ENCODE measurements at places on chromosomes 12 and 14.

GRCh38 chr12:94793191-94793595 is 142.8 kb upstream of the TMCC3 start:
- no peak for DNase-seq

GRCh38 chr14:83559721-83560120 is 1970.2 kb upstream of the FLRT2 start:
- no peak for DNase-seq

DNA sequence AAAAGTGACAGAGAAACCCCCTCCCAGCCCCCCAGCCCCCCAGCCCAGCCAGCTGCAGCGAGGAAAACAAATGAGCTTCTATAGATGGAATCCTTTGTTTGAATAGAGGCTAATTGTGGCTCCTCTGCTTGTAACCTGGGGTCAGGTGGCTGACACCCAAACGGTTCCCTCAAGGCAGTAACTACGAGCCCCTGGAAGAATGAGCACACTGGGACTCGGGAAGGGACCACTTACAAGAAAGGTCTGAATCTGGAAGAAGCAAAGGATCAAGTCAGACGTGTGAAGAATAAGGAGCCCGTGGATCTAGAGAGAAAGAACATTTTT is 108.7 kb upstream of the FUT8 start:
- DNase-seq = no peak

DNA sequence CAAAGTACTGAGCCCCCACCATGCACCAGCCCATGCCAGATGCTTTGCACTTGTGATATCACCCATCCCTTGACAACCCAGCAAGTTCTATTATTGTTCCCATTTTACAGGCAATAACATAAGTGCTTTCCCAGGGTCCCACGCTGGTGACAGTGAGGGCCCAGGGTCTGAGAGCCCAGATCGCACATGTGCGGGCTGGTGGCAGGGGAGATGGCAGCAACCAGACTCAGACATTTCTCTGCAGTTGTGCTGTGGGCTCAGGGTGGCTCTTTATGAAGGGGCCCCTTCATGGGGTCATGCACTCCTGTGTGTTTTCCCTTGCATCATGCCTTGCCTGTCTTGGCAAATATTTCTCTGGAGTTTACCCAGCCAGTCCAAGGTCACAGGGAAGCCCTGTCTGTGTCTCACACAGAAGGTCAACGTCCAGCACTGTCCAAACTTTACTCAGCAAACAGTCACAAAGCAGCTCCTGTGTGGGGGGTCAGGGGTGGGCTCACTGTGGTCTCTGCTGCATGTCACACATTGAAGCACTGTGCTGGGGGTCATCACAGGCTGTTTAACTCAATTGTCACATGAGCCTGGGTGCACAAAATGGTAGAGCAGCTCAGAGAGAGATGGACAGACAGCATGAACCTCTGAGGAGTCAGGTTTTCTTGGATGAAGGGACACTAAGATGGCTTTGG is 12.7 kb downstream of the SERPINA5 start:
- DNase-seq = no peak

DNA sequence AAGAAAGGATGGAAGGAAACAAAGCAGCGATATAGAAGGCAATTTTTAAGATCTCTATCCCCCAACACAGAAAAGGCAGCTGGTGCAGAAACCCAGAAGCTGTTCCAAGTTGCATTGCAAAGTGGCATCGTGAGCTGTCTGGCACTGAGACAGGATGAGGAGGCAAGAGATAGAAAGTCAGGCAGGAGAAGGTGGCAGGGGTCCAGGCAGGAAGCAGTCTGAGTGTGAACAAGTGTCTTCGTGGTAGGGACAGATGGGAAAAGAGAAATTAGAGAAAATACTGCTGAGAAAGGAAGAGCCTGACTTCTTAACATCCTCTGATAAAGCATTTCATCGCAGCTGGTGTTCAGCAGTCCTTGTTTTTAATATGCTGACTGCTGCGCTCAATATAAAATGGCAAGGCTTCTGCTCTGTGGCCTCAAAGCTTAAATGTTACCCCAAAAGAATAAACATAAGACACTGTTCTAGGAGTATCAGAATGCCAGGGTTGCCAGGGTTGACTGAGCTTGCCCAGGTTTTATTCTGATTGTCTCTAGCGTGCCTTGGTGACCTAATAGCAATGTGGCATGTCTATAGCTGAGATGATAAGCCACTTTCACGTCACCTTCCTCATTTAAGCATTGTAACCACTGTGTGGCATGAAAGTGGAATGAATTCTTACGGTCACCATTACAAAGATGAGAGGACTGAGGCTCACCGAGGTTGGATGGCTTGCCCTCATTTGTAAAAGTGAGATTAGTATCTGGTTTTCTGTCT is 397.6 kb downstream of the NUAK1 start:
- no peak for DNase-seq

DNA sequence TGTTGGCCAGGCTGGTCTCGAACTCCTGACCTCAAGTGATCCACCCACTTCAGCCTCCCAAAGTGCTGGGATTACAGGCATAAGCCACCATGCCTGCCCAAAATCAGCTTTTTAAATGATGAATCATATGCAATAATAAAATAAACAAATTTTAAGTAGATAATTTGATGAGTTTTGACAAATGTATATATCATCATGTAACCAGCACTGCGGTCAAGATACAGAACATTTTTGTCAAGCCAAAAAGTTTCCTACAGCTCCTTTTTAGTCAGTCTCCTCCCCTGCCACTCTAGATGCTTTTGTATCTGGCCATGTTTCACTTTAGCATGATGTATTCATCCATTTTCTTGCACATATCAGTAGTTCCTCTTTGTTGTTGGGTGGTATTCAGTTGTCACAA is 17.2 kb downstream of the FRMD6 start:
- no peak for DNase-seq

GRCh38 chr12:24903329-24904088 is 45.4 kb downstream of the BCAT1 start:
- peak; percentile 63 for DNase-seq

DNA sequence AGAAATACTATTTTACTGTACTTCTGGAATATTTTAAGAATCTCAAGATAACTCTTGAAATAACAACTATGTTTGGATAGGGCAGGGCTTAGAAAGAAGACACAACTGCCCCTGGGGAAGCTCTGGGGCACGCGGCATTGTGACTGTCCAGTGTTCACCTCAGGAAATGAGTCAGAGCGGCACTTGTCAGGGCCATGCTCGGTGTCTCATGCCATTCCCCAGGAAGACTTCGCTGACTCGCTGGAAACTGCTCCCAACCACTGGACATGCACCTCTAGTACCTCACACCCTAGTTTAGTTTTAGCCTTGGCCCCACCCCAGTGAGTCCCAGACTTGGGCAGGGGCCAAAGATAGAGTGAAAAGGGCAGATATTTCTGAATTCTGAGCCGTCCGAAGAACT is 192.0 kb downstream of the TTC7B start:
- DNase-seq = no peak

GRCh38 chr12:58787021-58787760 is 133.1 kb downstream of the LRIG3 start:
- DNase-seq = no peak

DNA sequence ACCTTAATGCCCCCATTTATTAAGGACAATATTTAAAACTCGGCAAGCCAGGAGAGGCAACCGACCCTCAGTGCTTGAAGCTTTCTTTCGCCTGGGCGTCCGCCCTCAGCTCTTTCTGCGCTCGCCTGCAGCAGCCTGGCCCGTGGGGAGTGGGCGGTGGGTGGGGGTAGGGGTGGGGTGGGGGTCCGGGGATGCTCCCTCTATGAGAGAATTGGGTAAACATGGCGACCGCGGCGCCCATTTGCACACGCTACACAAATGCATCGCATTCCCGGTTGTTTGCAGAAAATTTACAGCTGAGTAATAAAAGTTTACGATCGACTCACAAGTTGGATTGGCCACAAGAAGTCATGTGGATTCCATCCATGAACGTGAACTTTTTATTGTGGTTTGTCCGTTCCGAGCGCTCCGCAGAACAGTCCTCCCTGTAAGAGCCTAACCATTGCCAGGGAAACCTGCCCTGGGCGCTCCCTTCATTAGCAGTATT is 7.7 kb downstream of the HOXC8 start:
- no peak for DNase-seq
